ENCODE measurements at places on chromosomes 1 and 21. TPM values are rescaled to one million over a fixed set of nuclear protein-coding genes. Genes with fewer than 3 reads are reported as not detected.

DNA sequence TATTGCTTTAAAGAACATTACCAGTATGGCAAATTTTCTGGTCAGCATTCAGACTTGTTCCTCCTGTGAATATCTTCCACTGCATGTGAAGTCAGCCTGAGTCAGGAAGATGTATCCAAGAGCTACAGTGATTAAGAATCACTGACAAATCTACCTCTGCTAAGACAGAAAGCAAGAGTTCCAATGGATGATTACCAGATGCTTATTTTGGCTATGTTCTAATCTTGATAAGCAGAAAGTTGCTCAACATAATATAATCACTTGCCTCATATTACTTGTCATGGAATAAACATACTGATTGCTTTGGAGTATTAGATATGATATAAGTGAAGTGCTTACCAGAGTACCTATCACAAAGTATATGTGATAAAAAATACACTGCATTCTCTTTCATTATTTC lies 738.1 kb downstream of the ADGRL2 start:
- DNase-seq: no peak

GRCh38 chr1:214943054-214943453 lies 139.5 kb upstream of the KCNK2 start:
- no peak for DNase-seq

DNA sequence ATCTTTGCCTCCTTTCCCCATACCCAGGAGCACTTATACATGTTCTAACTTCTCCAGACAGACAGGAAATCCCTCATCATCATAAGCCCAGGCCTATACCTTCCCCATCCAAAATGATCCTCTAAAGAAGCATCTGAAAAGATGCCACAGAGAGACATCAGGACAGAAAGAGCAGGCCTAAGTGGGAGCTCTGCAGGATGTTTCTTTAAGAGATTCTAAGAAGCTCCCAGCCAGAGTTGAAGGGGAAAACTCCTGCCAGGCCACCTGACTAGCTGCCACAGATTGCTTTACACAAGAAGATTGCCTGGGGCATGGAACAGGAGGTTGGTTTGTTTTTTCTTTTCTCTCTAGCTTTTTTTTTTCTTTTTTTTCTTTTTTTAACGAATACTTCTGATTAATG lies 275.8 kb downstream of the VAV3 start:
- no peak for DNase-seq

- DNase-seq: no peak
These were observed 171.5 kb downstream of the LRRC7 start for GRCh38 chr1:69739251-69739605.

DNA sequence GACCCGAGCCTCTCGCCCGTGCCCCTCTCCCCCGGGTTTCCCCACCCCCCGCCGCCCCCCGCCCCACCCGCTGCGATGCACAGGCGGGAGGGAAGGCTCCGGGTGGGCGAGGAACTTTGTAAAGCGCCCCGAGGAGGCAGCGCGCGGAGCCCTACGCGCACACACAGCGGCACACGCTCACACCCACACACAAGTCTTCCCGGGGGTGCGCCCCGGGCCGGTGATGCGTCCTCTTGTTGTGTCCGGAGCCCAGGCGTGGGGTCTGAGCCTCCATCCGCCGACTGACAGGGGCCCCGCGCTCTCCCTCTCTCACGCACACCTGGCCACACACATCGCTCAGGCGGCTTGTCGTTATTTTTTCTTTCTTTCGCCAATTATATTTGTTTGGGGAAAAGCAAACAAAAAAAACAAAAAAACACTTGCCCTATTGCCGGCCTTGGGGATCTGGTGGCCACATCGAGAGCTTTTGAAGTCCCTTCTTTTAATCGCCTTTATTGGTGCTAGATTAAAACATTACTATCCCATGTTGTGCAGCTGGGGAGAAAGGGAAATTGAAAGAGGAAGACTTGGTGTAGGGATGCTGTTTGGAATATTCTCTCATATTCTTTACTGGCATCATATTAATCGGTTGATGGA lies 770 bp downstream of the NTNG1 start:
- no peak for DNase-seq

GRCh38 chr1:215584389-215584788 lies 17.3 kb downstream of the KCTD3 start:
- no peak for DNase-seq

GRCh38 chr1:187067160-187067559 lies 238.4 kb downstream of the PLA2G4A start:
- no peak for DNase-seq

- no peak for DNase-seq
These were observed 23.7 kb downstream of the KCNC4 start for GRCh38 chr1:110233861-110234260.

KRTAP19-3 gene
- not detected for polyA plus RNA-seq

F3 gene
- 45.3 TPM for polyA plus RNA-seq

ELF3 gene
- polyA plus RNA-seq: 57.1 TPM

PSMB2 gene
- polyA plus RNA-seq: 83.9 TPM

USH2A gene
- polyA plus RNA-seq: 0.33 TPM

HSPA13 gene
- polyA plus RNA-seq: 57.4 TPM

TENT5C gene
- 3.2 TPM for polyA plus RNA-seq

IL19 gene
- 0.54 TPM for polyA plus RNA-seq

POFUT2 gene
- polyA plus RNA-seq: 30.1 TPM
